ENCODE measurements at places on chromosomes 1 and 21.

- DNase-seq: no peak
These were observed 43.7 kb downstream of the DMAP1 start for GRCh38 chr1:44256762-44257554.

GRCh38 chr21:15520811-15521643, 208.8 kb upstream of the USP25 start:
- DNase-seq: no peak

DNA sequence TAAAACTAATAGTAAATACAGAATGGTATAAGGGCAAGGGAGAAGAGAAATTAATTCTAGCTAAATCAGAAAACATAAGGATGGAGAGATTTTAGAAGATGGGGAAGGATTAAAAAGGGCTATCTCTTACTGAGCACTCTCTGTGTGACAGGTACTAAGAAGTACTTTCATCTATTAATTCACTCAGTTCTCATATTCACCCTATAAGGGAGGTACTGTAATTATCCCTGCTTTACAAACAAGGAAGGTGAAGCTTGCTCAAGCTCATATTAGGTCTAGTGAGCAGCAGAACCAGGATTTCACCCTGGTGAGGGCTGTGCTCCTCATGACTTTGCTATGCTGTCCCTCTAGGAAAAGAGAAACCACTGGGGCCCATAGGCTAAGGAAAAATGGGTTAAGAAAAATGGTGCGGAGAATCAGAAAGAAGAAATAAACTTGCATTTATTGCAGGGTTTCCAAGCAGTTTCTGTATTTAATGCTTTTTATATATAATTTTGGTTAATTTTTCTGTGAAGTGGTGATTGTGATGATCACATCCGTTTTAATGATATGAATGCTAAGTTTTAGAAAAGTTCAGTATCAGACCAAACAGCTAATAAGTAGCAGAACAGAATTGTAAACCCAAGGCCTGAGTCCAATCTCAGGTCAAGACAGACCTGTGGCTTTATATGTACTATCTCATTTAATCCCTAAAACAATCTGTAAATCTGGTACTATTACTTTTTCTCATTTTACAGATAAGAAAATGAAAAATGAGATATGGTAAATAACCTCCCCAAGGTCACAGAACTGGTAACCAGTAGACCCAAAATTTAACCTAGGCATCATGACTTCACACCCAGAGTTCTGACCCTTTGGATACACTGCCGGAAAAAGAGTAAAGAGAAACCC, 1.7 kb downstream of the PCNX2 start:
- no peak for DNase-seq

DNA sequence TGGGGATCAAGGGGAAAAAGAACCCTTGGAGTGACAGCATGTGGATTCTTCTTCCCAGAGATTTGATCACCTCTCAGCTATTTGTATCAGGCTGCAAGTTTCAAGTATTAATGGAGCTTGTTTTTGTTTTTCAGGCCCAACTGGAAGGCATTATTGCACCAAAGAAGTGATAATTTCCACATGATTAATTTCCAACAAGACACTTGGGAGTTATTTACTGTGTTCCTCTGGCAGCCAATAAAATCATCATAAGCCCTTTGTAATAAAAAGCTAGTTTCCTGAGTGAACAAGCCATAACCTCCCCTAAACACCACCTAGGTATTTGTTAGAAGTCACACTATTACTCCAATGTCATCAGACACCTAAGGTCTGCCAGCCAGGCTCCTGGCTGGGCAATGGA, 8.2 kb downstream of the DNALI1 start:
- no peak for DNase-seq

- no peak for DNase-seq
These were observed 57.5 kb downstream of the TENT5C start for GRCh38 chr1:117663156-117663902.

DNA sequence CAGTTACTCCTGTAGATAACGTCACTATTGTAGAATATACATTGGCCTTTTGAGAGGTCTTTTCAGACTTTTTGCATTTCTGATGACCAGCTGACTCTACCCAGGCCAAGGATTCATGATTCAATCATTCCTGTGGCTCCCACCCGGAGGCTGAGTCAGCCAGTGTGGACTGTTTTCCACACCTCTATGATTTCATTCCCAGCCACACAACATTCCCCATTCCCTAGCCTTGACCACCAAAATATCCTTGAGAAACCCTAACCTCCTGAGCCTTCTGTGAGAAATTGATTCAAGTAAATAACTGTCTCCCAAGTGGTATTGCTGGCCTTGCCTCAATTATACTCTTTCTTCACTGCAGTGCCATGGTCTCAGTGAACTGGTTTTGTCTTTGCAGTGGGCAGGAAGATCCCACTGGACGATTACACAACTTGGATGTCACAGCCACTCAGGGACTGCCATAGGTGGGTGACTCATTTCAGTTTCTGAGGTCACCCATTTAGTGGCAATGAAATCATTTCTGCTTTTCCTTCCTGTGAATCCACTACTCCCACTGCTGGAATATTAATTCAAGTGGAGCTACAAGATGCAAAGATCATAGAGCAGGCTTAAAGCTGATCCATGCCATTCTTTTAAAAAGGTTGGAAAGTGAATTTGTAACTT, 518.6 kb upstream of the ZP4 start:
- peak; percentile 78 for DNase-seq

GRCh38 chr1:83791821-83792437, 207.0 kb downstream of the TTLL7 start:
- no peak for DNase-seq

- DNase-seq: no peak
These were observed 45.6 kb downstream of the RHBG start for GRCh38 chr1:156414461-156415064.

DNA sequence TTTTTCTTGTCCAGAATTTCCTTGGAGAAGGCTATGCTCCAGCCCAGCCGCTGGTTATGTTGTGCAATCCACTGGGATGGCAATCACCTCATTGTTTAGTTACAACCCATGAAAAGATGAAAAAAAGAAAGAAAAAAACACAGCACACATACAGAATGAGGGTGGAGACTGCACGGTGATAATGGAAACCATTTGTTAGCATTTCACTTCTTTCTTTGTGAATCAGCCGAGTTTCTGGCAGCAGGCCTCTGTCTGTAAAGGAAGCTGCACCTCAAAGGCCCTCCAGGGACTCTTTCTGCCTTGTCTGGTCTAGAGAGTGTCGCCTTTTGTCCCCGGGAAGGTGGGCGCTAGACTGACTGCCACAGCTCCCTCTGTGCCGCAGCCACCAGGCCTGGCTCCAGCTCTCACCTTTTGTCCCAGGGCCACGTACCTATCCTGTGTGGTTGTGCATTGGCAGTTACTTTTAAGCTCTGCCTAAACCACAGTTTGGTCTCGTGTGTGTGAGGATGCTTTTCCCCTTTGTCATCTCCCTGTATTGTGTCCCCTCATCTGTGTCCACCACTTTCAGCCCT, 35.6 kb downstream of the NGF start:
- no peak for DNase-seq

- no peak for DNase-seq
These were observed 3.0 kb downstream of the KIAA2013 start for GRCh38 chr1:11923069-11923826.

DNA sequence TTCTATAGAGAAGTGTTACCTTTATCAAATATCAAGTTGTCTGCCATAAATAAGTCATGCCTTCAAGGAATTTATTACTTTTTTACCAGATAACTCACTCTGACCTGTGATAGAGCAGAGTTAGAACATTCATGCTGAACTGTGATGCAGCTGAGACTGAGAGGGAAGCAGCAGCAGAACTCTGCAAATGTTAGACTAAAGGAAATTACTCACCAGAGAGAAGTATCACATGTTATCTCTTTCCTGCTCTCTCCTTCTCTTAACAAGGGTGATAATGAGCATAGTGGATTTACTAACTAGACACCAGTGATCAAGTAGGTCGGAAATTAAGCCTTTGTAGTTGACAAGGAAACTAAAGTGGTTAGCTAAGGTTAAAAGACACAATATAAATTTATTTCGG, 181.6 kb downstream of the RASAL2 start:
- peak; percentile 50 for DNase-seq

GRCh38 chr1:60068393-60069045, 5.1 kb downstream of the C1orf87 start:
- no peak for DNase-seq

DNA sequence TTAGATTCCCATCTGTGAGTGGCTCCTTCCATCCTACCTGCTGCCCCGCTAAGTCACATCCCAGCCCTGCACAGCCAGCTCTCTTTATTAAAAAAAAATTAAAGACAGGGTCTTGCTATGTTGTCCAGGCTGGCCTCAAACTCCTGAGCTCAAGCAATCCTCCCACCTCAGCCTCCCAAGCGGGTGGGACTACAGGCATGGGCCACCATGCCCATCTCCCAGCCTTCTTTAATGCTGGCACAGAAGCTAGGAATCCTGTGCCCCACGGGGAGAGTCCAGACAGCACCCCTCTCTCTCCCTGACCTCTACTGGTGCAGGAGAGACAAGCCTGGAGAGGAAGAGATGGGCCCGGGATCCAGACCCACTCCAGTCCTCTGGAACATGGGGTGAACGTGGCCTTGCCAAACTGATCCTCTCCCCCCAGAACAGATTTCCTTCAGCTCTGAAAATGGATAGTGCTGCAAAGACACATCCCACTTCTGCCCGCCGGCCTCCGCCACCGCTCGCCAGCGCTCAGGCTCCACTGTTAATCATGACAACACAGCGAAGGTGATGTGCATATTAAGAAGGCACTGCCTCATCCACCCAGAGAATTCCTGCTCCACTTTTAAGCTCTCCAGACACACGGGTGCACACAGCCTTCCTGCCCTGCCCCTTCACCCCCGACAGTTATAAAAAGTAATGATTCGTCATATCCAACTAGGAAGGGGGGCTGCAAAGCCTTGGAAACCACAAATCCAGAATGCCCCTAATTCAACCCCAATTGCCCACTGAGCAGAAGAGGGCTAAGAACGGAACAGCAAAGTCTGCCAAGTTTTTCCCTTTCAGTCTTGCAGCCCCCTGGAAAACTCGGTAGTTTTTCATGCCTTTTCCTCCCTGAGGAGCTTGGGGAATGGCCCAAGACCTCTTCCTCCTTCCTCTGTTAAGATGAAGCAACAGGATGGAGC, 68.1 kb downstream of the MRPL37 start:
- no peak for DNase-seq

GRCh38 chr1:202189001-202189790, 4.4 kb upstream of the LGR6 start:
- DNase-seq: peak; percentile 57

DNA sequence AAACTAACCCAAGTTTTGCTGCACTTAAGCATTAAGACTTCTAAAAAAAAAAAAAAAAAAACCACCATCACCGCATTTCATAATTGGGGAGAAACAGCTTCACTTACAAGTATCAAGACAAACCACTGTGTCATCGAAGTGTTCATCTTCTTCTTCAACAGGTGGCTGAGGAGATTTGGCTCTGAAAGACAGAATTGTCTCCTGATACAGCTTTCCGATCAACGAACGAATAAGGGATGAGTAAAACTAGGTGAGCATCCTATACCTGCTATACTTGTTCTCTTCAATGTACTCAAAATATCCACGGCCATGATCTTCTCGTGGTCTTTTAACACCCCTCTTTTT, 2.0 kb downstream of the HNRNPU start:
- peak; percentile 7 for DNase-seq

- peak; percentile 42 for DNase-seq
These were observed 15.1 kb downstream of the NRDC start for GRCh38 chr1:51863384-51863783.

GRCh38 chr1:235720544-235720943, 71.0 kb upstream of the GNG4 start:
- no peak for DNase-seq

DNA sequence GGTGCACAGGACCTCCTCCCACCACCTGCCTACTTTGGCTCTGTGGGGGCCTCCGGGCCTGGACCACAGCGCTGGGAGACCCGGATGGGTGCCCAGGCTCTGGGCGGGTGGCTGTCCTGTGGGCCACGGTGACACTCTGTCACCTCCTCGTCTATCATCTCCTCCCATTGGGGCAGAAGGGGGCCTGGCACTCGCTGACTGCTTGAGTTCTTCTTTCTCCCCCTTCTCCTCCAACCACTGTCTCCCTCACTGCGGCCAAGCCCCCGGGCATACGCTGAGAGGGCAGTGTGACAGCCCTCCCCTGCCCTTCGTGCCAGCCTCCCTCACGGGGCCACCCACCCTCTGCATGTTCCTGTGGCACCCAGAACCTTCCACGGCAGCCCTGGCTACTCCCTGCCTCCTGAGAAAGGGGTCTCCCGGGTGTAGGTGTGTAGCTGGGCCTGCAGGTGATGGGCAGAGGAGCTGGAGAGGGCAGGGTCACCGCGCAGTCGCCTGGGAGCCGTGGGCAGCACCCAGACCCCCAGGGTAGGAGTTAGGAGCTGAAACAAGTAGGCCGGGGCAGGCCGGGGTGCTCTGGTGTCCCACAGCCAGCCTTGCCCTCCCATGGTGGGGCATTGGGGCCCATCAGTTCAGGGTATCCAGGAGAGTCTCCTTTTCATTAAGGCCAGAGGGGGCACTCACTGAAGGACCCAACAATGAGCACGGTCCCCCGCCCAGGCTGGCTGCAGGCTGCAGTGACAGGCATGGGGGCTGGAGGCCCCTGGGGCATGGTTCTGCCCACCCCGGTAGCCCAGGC, 9.2 kb upstream of the ARF1 start:
- DNase-seq: no peak

DNA sequence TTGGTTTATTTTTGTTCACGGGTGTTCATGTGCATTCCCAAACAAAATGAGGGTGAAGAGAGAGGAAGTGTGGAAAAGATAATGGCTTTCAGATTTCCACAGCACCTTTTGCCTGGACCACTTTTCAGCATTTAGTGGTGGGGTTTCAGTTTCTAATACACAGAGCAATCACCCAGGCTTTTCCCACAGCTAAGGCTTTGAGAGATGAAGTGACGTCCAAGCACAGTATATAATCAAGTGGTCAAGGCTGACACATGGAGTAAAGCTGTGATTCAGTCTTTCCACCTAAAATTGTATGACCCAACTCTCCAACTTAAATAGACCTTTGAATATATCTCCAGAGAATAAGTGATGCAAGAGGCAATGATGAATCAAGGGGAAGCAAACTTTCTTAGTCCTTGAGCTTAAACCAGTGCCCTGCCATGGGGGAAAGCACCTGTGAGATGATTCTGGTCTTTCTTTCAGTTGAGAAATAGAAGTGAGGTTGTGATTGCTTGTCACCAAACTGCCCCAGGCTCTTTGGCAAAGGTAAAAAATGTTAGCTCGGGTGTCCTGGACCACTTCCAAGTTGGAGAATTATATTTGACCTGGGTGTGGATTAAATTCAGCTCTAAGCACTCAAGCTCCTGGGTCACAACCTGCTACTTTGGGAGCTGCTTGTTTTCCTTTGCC, 2.4 kb upstream of the PIK3R3 start:
- no peak for DNase-seq

DNA sequence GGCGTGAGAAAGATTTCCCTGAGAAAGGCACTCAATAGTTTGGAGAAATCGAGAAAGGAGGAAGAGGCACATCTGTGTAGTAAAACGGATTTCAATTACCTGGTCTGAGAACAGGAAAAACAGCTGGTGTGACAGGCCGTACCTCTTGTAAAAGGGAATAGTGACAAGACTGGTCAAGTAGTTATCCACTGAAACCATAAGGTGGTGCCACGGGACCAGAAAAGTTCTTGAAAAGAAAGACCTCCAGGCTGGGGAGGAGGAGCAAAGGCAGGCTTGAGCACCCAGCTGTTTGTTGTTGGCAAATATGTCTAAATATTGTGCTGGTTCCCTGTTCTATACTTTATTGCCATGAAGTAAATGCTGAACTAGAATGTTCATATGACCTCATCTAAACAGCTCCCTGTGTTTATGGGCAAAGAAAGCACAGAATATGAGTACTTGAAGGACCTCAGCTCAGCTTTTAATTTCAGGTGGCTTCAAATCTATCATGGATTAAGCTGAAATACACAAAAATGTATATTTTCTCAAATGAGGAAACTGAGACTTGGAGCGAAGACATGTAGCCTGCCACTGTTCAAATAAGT, 4.0 kb downstream of the HAO2 start:
- DNase-seq: no peak

GRCh38 chr1:101567582-101568189, 330.9 kb downstream of the S1PR1 start:
- DNase-seq: peak; percentile 46

Data from inflammatory macrophage (primary cell).